ENCODE measurements at places on chromosomes 16 and 17. TPM values are rescaled to one million over a fixed set of nuclear protein-coding genes. Genes with fewer than 3 reads are reported as not detected.

The ABCA6 gene
- not detected for total RNA-seq

The SLC6A2 gene
- total RNA-seq = 0.50 TPM

The MINK1 gene
- total RNA-seq = 190 TPM

The CCDC47 gene
- 89.3 TPM for total RNA-seq

The TBC1D3E gene
- total RNA-seq = not detected

The SHISA6 gene
- not detected for total RNA-seq

The ITGB3 gene
- total RNA-seq = 0.31 TPM

The CA7 gene
- not detected for total RNA-seq

The CCL8 gene
- total RNA-seq = not detected

The IL32 gene
- total RNA-seq = 1.5 TPM

The DVL2 gene
- 77.9 TPM for total RNA-seq

The SEC14L1 gene
- 83.1 TPM for total RNA-seq

The TAC4 gene
- total RNA-seq = not detected

The SUPT6H gene
- total RNA-seq = 63.3 TPM

The ZNF385C gene
- total RNA-seq = 1.7 TPM

The RSKR gene
- 25.8 TPM for total RNA-seq

The HOXB13 gene
- not detected for total RNA-seq

The KRT31 gene
- not detected for total RNA-seq

The MYH11 gene
- 0.11 TPM for total RNA-seq

The ZNF75A gene
- total RNA-seq = 32.2 TPM

The SP6 gene
- total RNA-seq = 14.9 TPM

The KCNJ12 gene
- total RNA-seq = 1.1 TPM

The EPN3 gene
- 22.8 TPM for total RNA-seq

The PRSS27 gene
- 14.8 TPM for total RNA-seq

The ASGR1 gene
- total RNA-seq = 3.5 TPM

The HAS3 gene
- total RNA-seq = 2.5 TPM

The ZNF174 gene
- total RNA-seq = 13.2 TPM

The ORC6 gene
- 27.4 TPM for total RNA-seq

The C1QL1 gene
- total RNA-seq = 1.3 TPM

The ARL2BP gene
- 19.8 TPM for total RNA-seq

The EFCAB13 gene
- total RNA-seq = 3.2 TPM

The CRHR1 gene
- total RNA-seq = not detected

The DYNC1LI2 gene
- 92.7 TPM for total RNA-seq

The AXIN2 gene
- 0.78 TPM for total RNA-seq

The SRCAP gene
- total RNA-seq = 92.0 TPM

The TPSG1 gene
- total RNA-seq = not detected

The TP53TG3B gene
- total RNA-seq = not detected

The ZNF23 gene
- total RNA-seq = 7.9 TPM

The HCRT gene
- total RNA-seq = not detected

The GPR142 gene
- total RNA-seq = not detected

The TM4SF5 gene
- total RNA-seq = not detected

The ITGAL gene
- 0.50 TPM for total RNA-seq

The KRTAP1-1 gene
- not detected for total RNA-seq

The OTOP2 gene
- not detected for total RNA-seq

The TBC1D3K gene
- total RNA-seq = not detected
